ENCODE measurements at places on chromosomes 5 and 9.
A peak's percentile ranks its signal among the peaks of the same experiment; 100 is the strongest.

DNA sequence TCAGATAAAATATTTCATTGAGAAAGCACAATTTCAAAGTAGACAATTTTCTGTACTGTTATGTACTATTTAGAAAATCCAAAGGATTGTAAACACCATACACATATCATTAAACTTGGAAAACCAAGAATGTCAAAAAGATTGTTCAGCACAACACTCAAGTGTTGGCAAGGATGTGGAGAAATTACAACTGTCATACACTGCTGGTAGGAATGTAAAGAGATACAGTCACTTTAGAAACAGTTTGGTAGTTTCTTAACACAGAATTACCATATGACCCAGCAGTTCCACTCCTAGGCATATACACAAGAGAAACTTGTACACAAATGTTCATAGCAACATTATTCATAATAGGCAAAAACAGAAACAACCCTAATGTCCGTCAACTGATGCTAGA lies 71.2 kb downstream of the OR2K2 start:
- DNase-seq = no peak

GRCh38 chr9:120918931-120919842 lies 7.4 kb downstream of the TRAF1 start:
- no peak for DNase-seq

GRCh38 chr9:130835441-130836298 lies 616 bp downstream of the ABL1 start:
- no peak for DNase-seq

GRCh38 chr5:116510517-116510916 lies 64.1 kb downstream of the SEMA6A start:
- no peak for DNase-seq

GRCh38 chr5:1009359-1010180 lies 968 bp downstream of the NKD2 start:
- DNase-seq = peak; percentile 48

DNA sequence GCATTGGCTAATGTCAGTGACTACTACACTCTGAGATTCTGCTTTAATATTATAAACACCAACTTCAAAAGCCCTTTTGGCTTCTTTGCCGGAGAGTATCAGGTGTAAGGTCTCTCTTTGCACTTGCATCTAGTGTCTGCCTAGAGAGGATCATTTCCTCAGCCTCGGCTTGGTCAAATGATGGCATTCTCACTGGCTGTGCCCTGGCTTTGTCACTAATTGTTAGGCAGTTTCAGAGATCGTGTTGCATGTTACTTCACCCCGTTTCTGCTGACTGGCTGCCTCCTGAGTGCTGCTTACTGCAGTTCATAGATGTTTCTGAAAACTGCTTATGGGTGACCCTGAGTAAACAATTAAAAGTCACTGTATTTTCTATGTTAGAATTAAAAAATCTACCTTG lies 48.8 kb downstream of the SLC1A3 start:
- DNase-seq = no peak

DNA sequence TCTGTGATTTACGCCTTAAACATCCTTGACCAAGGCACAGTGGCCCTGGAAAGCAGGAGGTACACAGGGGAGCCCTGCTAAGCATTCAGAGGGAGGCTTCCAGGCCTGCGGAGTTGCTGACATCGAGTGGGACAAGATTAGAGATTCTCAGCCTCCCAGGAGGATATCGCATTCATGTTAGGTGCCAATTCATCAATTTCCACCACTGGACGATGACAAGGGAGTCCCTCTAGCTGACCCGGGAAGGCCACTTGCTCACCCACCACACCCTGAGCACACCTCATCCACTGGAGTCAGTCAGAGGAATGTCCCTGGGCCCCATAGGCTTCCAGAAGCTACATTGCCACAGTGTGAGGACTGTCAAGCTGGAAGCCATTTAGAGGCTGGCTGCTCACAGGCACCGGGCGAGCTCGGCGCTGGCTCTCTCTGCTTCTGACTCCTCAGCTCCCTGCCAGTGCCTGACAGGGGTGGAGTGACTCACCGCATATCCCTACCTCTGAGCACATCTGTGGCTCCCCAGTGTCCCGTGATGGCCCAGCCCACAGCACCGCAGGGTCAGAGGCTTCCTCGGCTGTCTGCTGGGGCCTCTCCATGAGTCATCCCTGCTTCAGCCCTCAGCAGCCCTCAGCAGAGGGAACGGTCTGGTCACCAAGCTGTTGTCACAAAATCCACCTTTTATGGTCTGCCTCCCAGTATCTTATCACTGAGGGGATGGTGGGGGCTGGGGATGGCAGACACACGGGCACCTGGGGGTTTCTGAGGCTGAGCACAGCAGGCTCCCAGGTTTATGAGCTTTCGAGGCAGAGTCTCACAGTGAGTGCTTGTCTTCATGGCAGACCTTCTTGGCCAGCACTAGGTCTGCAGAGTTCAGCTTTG lies 117.5 kb downstream of the ZNF608 start:
- DNase-seq = peak; percentile 52

GRCh38 chr9:137750007-137750406 lies 127.6 kb upstream of the CACNA1B start:
- DNase-seq = no peak

DNA sequence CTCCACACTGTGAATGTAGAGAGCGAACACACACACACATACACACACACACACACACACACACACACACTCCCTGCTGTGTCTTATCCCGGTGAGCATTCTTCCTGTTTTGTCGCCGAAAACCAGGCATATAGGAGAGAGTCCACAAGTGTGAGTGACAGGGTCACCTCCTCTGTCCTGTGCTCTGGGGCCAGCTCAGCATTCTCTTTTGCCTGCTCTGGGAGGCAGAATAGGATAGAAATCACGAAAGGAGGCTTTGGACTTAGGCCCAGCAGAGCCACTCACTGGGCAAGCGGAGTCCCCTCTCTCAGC lies 3.0 kb downstream of the LAMC3 start:
- no peak for DNase-seq
